ENCODE measurements at places on chromosomes 16 and 17.

DNA sequence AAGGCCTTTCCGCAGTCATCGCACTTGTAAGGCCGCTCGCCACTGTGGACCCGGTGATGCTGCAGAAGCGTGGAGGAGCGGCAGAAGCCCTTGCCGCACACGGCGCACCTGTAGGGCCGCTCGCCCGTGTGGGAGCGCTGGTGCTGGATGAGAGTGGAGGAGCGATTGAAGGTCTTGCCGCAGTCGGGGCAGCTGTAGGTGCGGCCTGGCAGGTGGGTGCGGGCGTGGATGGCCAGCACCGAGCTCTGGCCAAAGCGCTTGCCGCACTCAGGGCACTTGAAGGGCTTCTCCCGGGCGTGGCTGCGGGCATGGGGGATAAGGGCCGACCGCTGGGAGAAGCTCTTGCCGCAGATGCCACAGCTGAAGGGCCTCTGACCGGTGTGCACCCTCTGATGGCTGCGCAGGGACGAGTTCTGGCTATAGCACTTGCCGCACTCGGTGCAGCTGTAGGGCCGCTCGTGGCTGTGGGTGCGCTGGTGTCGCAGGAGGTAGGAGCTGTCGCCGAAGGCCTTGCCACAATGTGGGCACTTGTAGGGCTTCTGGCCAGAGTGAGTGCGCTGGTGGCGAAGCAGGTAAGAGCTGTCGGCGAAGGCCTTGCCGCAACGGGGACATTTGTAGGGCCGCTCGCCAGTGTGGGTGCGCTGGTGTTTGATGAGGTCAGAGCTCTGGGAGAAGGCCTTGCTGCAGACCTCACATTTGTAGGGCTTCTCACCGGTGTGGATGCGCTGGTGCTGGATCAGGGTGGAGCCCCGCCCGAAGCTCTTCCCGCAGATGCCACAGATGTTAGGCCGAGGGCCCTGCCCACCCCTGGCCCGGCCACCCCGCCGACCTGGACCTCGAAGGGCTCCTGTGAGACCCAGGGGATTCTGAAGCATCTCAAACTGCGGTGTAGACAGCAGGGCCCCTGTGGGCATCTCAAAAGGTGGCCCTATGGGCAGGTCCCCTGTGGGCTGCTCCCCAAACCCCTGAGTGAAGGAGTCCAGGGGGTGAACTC is 1.5 kb downstream of the ZNF768 start:
- DNase-seq = no peak

DNA sequence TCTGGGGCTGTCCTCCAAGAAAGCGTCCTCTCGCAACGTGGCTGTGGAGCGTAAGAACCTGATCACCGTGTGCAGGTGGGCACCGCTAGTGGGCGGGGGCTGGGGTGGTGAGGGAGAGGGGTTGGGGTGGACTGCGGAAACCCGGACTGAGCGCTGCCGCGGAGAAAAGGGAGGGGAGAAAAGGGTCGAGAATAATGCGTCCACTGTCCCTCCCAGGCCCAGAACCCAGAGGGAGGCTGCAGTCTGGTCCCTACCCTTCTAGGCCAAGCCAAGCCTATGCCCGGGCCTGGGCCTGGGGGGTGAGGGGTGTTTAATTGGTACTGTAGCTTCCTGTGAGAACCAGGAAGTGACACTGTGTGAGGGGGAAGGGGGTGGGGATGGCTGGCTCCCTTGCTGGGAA is 464 bp downstream of the RUNDC3A start:
- no peak for DNase-seq

GRCh38 chr17:74697515-74697914 is 15.2 kb downstream of the CD300LF start:
- DNase-seq = no peak

GRCh38 chr16:8505327-8505991 is 84.9 kb downstream of the TMEM114 start:
- DNase-seq = no peak

DNA sequence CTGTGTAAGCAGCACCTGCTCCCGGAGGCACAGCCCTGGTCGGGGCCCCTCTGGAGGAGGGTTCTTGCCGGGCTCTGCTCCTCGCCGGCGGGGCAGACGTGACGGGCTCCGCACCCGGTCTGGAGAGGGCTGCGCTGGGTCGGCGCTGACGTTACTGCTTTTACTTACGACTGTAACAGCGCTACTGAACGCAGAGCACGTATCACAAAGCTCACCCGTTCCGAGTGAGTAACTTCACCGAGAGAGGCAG is 1.3 kb upstream of the RAB40C start:
- DNase-seq = peak; percentile 70

DNA sequence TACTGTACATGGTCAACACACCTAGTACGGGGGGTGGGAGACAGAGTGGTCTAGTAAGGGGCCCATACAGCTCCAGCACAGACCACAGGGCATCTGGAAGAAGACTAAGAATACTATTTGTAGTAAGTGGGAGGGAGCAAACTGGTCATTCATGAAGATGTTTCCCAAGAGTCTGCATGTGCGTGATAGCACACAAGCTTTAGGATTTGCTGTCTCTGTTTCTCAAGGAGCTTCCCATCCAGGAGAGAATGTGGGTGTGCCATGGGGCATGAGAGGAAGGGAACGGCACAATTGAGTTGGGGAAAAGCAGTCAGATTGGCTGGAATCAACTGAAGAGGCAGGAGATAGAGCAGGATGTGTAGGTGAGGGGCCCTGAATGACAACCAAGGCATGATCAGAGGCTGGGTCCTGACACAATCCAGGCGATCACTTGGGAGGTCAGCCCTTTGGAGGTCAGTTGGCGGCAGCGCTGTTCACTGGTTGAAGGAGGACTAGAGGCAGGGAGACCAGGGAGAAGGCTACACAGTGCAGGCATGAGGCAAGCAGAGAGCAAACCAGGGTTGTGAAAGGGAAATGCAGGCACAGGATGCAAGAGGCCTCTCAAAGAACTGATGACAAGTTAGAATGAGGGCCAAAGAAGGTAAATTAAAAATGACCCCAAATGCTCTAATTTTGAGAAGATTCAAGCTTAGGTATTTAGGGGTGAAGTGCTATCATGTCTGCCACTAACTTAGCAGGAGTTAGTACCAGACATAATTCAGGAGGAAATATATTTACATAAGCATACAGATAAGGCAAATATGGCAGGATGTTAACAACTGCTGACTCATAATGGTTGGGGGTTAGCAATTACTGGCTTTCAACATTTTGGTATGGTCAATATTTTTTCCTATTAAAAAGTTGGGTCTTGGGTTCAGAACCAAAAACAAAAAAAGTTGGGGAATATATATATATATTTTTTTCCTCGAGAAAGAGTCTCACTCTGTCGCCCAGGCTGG is 10.3 kb downstream of the UBE2O start:
- DNase-seq = no peak

DNA sequence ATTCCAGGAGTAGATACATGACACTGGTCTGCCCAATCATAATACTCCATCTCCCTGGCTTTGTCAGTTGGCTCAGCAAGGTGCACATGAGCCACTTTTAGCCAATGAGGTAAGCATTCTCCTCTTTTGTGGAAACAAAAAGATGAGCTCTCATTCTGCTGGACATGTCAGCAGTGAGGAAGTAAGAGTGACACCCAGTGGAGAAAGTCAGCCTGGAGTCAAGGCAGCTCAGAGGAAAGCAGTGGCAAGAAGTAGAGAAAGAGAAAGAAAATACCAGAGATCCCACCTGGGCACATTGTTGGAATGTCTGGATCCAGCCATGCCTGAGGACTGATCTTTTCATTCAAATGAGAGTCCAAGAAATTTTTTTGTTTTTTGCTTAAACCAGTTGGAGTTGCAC is 496.9 kb upstream of the C16orf82 start:
- DNase-seq = no peak

- DNase-seq = peak; percentile 80
Measured at GRCh38 chr16:89860747-89861304, 12.6 kb upstream of the TCF25 start.

DNA sequence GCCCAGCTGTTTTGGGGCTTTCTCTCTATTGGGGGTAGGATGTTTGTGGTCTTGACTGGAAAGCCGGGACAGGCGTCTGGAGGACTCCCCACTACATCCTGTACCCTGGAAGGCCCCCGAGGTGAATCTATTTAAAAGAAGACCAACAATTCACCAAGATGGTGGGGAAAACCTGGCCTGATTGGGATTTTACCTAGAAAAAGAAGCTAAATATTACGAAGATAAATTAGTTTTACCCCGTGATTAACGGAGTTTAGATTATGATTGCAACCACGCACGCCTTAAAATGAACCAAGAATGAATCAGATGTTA is 779 bp upstream of the CCDC102A start:
- no peak for DNase-seq

- no peak for DNase-seq
Measured at GRCh38 chr16:82684256-82684655, 57.5 kb downstream of the CDH13 start.

DNA sequence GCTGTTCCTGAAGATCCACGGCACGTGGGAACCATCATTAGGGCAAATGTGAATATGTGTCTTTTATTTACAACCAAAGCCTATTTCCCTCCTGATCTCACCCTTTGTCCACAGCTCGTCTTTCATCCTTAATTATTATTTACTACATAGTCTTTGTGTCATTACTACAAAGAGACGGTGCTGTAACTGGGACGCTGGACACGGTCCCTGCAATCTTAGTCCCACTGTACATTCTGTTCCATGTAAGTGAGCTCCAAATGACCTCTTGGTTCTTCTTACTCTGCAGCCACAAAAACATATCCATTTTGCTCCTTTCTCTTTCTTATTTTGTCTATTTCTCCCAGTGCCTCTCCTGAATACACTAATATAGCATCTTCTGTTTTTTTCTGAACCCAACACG is 12.7 kb upstream of the KRT23 start:
- DNase-seq = no peak

DNA sequence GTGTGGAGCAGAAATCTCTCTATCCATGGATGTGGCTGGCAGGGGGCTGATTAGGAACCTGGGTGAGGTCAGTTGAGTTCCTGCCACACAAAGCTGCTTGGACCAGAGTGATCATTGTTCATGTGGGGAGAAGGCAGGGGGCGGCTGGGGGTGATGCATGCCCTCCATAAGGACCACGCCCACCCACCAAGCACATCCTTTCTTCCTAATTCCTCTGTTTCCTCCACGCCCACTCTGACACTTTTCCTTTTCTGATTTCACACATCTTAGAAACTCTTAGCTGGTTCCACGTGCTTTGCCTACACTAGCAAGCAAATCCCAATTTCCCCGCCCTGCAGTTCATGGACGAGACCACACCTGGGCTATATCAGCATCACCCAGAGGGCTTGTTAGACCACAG is 108.5 kb downstream of the SDK2 start:
- DNase-seq = no peak

DNA sequence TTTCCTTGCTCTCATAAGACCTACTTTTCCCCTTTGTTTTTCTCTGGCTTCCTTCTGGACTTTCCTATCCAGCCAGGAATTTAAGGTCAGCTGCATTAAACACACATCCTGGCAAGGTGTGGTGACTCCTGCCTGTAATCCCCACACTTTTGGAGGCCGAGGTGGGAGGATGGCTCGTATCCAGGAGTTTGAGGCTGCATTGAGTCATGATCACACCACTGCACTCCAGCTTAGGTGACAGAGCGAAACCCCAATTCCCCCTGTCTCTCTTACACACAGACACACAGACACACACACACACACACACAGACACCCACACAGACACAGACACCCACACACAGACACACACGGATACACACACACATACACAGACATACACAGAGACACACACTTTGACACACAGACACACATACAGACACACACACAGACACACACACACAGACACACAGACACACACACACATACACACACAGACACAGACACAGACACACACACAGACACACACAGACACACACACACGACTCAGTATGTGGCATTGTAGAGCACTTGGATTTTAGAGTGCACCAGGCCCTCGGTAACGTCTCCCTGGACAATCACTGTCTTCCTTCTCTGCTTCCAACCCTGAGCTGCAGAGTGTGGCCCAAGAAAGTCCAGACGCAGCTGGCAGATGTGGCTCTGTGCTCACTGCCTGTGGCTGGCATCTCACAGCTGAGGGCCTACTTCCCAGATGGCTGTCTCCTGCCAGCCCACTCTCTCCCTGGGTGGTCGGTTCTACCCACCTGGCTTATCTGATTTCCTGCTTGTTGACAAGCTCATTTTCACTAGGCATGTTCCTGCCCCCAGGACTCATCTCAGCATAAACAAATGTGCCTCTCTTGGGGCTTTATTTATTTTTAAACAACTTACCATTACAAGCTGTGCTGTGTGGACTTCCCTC is 39.0 kb downstream of the NLRP1 start:
- DNase-seq = no peak

GRCh38 chr17:42502091-42502490 is 34.0 kb upstream of the NAGLU start:
- no peak for DNase-seq

DNA sequence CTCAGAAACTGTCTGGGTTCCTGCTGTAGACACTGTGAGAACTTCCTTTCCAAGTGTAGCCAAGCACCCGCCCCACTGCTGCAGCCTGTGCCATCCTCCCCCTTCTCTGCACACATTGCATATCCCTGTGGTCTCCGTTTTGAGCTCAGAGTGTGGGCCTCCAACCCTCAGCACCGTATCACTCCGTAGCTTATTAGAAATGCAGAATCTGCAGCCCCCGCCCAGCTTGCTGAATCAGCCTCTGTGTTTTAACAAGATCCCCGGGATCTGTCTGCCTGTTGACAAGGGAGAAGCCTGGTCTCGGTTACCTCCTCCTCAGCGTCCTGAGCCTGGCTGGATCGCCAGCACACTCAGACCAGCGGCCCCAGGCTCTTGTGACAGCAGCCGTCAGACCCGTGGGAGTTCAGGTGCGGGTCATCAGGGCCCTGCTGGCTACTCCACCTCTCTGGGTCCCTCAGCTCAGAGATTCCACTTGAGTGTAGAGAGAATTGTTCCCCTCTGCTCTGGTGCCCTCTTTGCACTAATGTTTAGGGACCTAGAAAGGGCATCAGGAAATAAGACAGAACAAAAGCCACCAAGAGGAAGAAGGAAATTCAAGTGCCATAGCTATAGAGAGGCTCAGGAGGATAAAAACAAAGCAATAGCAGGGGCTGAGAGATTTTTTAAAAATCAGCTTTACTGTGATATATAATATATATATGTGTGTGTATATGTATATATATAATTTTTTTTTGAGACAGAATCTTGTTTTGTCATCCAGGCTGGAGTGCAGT is 92.3 kb downstream of the PITPNC1 start:
- no peak for DNase-seq

DNA sequence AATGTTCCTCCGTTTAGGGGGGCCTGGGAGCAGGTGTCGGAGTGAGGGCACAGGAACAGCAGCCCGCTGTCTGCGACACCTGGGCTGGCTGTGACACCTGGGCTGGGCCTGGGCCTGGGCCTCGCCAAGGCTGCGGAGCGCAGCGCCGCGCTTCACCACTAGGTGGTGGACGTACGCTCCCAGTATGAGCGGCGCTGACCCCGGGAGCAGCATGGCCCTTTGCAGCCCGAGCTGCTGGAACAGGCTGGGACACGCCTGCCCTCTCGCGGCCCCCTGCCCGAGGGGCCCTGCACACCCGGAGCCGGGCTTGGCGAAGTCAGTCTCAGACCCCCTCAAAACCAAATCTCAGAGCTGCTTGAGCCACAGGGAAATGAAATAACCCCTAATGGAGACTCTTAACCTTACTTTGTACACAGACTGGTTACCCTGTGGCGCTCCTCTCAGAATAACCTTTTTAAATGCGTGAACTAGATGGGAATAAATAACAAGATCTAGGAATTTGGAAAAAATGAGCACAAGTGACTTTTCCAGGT is 38.6 kb upstream of the FA2H start:
- peak; percentile 75 for DNase-seq

All from right forelimb (tissue), 1 donor.